ENCODE measurements at places on chromosomes 16 and 17.

DNA sequence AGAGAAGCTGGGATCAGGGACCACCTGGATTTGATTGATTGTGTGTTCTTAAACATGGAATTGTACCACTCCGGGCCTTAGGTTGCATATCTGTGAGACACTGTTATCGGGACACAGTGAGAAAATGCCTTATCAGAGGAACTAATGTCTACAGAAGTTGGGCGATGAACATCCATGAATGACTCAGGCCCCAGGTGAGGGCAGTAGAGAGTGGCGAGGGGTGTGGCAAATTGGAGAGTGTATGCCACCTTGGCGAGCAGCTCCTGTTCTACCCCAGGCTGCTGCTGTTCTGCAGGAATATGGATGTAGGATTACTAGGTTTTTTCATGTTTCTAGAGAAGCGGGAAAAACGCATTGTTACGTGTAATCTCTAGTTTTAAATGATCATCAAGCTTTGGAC, 38.8 kb downstream of the CLEC16A start:
- DNase-seq, result no peak

DNA sequence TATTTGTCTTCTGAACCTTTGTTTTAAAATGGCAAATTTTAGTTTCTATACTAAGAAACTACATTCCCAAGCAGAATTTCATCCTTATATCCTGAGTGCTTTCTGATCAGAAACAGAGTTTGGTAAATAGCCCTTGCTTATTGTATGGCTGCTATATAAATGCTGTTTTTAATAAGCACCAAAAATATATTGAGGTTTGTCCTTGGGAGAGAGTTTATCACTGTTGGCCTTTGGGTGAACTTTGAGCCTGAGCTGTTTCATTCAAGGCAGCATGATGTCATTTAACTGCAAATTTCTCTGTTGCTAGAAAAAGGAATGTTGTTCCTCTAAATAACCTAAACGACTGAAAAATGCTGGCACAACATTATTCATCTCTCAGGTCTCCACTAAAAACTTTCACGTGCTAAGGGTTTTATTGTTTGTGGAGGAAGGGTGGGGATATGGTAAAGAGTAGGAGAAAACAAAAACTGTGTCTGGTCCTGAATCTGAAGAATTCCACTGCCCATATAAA, 334.3 kb upstream of the TBX2 start:
- no peak for DNase-seq

DNA sequence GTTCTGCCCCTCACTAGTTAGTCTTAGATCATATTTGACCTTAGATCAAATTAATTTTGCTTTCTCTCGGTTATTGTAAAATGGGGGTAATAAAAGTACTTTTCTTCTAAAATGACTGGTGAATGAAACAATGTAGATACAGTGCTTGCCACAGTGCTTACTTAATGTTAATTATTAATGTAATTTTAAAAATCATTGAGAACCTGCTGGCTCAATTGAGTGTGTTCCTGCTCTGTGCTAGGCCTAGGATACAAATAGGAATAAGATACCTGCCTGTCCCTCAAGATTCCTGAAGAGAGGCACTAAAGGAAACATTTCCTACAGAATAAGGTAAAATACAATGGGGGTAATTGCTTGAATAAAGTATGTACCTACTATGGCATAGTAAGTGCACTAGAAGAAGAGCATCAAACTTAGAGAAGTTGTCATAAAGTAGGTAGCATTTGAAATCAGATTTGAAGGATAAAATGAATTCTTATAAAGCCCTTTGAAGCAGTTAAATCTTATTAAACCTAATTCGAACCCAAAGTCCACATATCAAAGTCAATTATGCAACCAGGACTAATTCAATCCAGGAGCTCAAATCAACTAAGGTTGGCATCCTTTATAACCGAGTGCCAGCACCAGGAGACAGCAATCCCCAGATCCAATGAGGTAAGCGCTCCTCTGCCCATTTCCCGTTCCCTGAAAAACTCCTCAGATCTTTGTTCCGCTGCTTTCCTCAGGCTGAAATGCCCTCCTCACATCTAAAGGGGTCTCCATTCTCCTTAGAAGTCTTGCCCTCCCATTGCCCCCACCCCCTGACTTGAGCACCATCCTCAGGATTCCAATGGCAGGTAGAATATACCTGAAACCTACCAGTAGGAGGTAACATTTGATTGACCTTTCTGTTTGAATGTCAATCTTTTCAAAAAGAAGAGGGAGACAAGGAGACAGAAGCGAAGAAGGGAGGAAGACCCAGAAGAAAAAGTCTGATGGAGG, 2.4 kb upstream of the MED13 start:
- no peak for DNase-seq

DNA sequence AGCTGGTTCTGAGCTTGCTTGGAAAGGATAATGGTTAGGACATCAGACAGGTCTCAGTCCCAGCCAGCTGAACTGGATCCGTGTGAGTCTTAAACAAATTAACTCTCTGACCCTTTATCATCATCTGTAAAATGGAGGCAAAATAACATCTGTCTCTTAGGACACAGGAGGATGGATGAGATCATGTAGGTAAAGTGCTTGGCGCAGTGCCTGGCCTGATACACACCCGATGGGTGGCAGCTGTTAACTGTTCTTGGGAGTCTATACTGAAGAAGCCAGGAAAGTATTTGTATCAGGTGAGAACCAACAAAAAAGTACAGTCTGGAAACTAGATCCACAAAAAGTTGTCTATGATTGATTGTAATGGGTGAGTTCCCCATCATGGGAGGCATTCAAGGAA, 188.6 kb downstream of the C16orf78 start:
- DNase-seq, result no peak

- DNase-seq, result no peak
Measured at GRCh38 chr17:44967907-44968224, 237 bp downstream of the C1QL1 start.

DNA sequence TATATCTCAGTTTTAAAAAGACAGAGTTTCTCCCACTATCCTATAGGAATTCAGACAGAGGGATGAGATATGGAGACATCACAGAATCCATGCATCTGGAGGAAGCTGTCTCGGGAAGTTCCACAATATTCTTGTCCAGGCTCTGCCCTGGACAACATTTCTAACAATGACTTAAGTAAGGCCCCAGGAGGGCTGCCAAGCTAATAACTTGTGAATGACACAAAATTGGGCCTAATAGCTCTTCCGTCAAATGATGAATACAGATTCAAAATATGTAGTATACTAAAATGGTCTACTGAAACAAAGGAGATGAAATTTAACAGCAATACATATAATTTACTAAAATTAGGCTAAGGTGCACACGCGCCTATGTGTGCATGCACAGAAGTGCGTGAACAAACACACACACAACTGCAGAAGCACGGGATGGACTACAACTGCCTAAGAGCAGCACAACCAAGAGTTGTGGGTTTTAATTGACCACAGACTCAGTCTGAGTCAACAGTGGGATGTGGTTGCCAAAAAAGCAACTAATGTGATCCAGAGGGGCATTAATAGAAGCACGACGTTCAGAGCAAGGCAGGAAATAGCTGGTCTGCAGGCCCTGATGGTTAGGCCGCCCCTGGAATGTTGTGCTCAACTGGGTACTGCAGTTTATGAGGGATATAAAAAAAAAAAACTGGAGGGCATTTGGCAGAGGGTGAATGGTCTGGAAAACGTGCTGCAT, 26.3 kb upstream of the HS3ST2 start:
- DNase-seq, result peak; percentile 27

DNA sequence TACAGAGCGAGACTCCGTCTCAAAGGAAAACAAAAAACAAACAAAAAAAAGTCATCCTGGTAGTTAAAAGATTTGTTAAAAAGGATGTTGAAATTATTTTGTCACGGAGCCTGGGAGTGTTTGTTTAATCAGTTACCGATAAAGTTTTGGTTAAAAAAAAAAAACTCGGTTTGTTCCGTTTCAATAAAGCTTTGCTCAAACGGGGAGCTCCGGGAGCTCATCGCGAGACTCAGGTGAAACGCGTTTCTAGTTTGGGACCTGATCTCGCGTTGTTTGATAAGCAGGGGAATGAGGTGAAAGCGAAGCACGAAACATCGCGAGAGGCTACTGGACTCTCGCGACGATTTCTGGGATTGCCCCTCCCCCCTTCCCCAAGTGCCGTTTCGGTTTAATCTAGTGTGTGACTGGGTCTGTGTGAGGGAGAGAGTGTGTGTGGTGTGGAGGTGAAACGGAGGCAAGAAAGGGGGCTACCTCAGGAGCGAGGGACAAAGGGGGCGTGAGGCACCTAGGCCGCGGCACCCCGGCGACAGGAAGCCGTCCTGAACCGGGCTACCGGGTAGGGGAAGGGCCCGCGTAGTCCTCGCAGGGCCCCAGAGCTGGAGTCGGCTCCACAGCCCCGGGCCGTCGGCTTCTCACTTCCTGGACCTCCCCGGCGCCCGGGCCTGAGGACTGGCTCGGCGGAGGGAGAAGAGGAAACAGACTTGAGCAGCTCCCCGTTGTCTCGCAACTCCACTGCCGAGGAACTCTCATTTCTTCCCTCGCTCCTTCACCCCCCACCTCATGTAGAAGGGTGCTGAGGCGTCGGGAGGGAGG, at the start of gene CDK12:
TSS of gene CDK12 (plus strand) at position 374 of the 813 bp plus-strand sequence. CDS start 586 bp downstream, outside the sequence.
- peak; percentile 99 for DNase-seq

DNA sequence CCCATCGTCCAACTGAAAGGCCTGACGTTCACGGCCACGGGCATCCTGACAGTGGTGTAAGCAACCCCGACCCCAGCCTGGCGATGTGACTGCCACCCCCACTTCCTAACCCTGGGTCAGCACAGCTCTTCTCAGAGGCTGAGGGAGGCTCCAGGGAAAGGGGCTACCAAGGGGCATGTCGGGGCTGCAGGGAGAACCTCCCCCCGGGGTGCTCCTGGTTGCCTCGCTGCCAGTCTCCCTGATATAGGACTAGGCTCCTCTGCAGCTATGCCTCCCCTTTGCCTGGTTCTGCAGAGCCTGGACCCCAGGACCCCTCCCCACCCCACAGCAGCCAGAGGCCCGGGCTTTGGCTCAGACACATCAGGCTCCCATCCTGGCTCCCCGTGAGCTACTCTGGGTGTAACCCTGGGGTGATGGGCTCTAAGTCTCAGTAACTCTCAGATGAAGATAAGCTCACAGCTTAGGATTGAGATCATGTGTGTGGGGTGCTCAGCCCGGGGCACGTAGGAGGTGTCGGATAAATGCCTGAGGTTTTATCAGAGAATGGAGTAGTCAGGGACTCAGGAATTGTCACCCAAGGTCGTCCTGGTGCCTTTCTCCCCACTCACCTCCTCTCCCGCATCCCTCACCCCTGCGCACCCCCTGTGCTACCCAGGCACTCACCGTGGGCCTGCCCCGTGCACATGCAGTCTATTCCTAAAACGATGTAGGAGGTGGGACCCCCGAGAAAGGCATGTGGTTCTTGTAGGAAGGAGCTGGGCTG, 10.6 kb downstream of the ITGAD start:
- DNase-seq, result no peak

DNA sequence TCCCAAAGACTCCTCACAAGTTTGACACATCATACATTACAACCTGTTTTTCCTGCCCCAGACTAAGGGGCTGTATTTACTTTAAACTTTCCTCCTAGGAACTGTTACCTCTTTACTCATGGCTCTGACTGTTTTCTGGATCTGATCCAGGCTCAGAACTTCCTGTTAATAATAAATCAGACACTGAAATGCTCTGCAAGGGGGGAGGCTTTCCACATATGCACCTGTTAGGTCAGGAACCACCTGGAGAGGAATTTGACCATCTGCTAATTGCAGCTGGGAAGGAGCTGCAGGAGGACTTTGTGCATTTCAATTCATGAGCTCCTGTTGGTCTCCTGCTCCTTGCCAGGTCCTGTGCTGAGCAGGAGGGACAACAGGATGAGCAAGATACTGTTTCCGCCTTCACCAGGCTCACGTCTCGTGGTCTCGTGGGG, 476.9 kb upstream of the CDH5 start:
- DNase-seq, result no peak

GRCh38 chr16:55853114-55853513, 20.2 kb upstream of the CES1 start:
- no peak for DNase-seq

DNA sequence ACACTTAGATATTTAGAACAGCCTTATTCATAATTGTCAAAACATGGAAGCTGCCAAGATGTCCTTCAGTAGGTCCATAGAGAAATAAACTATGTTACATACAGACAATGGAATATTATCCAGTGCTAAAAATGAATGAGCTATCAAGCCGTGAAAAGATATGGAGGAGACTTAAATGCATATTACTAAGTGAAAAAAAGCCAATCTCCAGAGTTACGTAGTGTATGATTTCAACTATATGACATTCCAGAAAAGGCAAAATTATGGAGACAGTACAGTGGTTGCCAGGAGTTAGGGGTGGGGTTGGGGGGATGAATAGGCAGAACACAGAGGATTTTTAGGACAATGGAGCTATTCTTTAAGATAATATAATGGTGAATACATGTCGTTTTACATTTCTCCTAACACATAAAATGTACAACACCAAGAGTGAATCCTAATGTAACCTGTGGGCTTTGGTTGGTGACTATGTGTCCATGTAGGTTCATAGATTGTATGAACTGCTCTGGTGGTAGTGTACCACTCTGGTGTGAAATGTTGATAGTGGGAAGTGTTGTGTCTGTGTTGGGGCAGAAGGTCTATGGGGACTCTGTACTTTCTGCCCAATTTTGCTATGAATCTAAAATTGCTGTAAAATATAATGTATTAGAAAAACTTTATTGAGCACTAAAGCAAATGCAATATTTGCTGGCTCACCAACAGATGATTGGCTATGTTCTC, 122.6 kb downstream of the USP22 start:
- DNase-seq, result no peak

GRCh38 chr17:33572615-33573014, 279.5 kb upstream of the ASIC2 start:
- DNase-seq, result no peak

- DNase-seq, result peak; percentile 87
Measured at GRCh38 chr17:42107597-42108576, 4.6 kb downstream of the DHX58 start.

- DNase-seq, result no peak
Measured at GRCh38 chr17:38800237-38800760, 943 bp upstream of the PIP4K2B start.

GRCh38 chr17:57957120-57957850, 2.1 kb upstream of the CUEDC1 start:
- no peak for DNase-seq

DNA sequence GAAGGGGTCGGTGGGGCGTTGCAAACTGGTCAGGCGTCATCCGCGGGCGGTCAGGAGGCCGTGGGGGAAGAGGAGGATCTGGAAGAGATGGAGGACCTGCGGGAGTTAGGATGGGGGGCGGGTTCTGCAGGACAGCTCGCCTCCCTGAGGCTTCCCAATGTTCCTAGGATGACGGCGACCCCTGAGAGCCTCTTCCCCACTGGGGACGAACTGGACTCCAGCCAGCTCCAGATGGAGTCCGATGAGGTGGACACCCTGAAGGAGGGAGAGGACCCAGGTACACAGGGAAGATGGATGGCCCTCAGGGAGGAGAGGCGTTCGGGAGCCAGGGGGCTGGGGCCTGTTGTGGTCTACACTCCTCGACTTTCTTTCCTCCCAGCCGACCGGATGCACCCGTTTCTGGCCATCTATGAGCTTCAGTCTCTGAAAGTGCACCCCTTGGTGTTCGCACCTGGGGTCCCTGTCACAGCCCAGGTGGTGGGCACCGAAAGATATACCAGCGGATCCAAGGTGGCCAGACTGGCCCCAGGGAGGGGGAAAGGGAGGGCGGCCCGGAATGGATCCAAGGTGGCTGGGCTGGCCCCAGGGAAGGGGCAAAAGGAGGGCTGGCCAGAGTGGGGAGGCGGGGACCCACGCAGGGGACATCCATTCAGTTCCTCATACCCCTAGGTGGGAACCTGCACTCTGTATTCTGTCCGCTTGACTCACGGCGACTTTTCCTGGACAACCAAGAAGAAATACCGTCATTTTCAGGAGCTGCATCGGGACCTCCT, 839 bp downstream of the PLD2 start:
- DNase-seq, result no peak

- DNase-seq, result no peak
Measured at GRCh38 chr16:50942143-50942542, 200.3 kb downstream of the CYLD start.

- no peak for DNase-seq
Measured at GRCh38 chr17:64537488-64537887, 30.7 kb downstream of the CEP95 start.
